Occipital lobe (tissue), 3 donors: ENCODE measurements at places on chromosomes 11 and 22. TPM values are rescaled to one million over a fixed set of nuclear protein-coding genes. Genes with fewer than 3 reads are reported as not detected.

DNA sequence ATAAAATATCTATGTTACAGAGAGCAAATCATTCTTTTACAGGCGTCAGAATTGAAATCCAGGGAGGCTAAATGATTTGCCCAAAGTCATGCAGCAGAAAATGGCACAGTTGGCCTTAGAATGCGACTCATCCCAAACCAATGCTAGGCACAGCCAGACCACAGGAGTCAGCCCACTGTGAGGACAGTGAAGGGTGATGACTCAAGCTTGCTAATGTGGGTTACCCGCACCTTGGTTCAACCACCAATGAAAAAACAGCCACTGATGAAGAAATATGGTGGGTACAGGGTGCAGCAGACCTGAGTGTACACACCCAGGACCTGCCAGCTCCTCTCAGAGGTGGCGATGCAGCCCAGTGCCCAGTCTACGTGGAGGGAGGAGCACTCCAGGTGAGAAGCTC is 89.7 kb downstream of the ZC3H12C start:
- no peak for DNase-seq

DNA sequence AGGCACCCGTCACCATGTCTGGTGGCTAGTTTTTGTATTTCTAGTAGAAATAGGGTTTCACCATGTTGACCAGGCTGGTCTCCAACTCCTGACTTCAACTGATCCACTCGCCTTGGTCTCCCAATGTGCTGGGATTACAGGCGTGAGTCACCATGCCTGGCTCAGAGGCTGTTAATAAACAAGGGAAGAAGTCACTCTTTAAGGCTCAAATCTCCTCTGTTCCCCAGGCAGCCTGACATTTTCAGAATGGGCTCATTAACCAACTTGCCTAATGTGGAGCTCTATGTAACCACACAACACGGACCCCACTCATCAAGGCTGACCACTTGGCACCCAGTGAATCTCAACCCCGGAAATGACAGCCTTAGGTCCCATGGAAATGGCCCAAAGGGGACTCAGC is 24.1 kb downstream of the APOL3 start:
- DNase-seq = no peak

The SMIM35 gene
- not detected for total RNA-seq

DNA sequence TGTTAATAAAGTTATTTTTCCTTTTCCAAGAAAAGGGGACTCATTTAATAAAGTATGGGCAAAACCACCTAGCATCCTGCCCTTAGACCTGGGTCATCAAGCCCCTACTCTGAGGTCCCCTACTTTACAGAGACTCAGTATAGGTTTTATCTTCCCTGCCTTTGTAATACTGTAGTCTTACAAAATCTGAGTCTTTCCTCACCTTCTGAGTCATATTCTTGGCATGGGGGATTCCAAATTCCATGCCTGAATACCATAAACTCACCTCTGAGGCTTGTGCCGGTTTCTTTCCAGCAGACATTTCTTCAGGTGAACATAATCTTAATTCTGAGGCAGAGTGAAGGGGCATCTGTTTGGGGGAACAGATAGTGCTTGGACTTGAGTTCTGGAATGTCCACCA is 282.5 kb downstream of the KCNA4 start:
- no peak for DNase-seq

DNA sequence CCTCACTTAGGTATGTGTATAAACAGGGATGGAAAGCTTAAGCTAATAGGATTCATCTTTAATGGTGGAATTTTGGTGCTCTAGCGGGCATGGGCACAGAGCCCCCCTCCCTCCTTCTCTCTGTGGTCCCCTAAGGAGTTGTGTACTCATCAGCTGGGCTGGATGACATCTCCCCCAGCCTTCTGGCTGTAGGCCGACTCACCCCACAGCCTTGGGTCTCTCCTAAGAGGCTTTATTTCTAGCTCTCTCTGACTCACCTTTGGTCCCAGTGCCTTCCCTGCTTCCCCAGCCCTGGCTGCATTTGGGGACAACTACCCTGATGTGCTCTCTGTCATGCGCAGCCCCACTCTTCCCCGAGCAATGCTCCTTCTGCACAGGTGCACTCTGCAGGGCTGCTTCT is 26.9 kb downstream of the SLC6A5 start:
- DNase-seq = no peak

DNA sequence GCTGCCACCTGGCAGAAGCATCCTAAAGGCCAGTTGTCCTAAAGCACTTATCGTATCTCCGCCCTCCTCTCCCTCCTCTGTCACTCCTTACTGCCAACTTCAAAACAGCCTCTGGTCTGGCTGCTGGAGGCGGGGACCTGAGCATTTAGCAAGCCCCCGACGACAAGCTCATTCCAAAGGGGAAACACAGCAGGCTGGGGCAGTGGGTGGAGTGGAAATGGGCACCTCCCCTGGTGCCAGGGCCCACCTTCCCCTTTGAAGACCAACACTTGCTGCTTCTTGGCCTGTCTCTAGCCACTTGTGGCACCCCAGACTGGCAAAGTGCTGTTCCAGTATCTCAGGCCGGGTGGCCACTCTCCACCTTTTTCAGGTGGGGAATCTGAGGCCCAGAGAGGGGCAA is 3.6 kb downstream of the MAP3K11 start:
- DNase-seq = no peak

DNA sequence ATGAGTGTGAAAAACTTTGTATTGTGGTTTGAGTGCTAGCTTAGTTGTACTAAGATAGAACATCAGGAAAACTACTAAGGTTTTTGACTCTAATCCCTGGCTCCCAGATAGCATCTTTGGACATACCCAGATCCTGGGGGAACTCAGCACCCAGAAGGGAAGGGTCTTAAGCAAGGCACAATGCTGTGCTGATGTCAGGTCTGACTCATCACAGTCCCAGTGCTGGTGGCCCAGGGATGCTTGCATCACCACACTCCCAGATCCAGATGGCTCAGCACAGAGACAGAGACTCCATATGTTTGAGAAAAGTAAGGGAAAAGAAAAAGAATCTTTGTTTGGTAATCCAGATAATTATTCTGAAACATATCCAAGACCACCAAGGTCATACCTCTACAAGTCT is 18.3 kb upstream of the OR56A3 start:
- no peak for DNase-seq

The SYT8 gene
- total RNA-seq = not detected

- no peak for DNase-seq
These were observed 22.2 kb upstream of the RAG2 start for GRCh38 chr11:36620246-36620645.

GRCh38 chr11:121533601-121534000 is 80.8 kb upstream of the SORL1-AS1 start:
- no peak for DNase-seq

DNA sequence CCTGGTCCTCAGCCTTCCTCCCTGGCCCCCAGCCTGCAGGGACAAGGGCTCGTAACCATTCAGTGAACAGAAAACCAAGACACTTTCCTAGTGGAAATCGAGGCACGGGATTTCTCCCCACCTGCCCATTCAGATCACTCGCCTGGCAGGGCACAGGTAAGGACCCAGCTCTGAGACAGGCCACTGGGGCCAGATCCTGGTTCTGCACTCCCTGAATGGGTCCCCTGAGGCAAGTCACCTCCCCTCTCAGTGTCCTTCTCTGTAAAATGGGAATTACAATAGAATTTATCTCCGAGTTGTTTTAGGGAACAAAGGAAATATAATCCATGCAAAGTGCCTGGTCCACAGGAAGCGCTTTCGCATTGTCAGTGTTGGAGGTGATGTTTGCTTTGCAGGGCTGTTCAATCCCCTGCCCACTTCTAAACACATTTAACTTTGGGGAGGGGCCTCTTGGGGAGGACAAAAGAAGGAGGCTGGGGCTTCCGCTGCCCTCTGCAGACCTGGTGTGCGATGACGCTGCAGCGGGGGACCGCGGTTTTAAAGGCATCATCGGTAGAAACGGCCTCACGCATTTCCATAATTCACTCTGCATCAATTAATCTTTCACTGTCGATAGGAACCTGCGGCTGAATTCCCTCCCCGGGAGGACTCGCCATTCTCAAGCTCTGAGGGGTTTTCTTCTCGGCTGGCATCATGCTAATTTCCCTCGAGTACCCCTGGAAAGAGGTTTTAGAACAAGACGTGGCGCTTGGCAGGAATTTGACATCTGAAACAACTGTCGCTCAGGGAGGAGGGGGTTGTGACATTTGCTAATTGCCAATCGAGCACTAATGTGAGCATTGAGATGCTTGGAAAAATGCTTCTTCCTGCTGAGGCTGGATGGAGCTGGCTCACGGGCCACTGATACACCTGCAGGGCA is 70.4 kb upstream of the FGF3 start:
- no peak for DNase-seq

The RIMBP3B gene
- total RNA-seq = 0.62 TPM

The DEFB131B gene
- total RNA-seq = not detected

The HOATZ gene
- not detected for total RNA-seq

GRCh38 chr11:79062814-79063762 is 377.7 kb downstream of the TENM4 start:
- no peak for DNase-seq
